ENCODE measurements at places on chromosomes 16 and 17. TPM values are rescaled to one million over a fixed set of nuclear protein-coding genes. Genes with fewer than 3 reads are reported as not detected.
A peak's percentile ranks its signal among the peaks of the same experiment; 100 is the strongest.

Gene PLCD3
- polyA plus RNA-seq, result 14.7 TPM

DNA sequence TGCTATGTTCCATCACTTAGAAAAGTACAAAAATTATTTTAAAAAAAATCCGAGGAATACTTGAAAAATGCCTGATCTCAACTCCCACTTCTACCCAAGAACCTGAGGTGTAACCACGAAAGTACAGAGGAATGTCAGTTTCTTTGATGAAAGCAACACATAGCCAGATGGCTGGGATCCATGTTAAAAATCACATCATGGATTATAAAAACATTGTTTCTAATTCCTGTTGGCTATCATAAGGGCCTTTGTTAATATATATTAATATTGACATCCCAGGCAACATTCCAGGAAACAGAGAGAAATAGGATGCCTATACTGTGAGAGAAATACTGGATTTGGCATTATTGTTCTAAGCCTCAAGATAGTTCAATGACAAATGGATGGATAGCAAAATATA is 115.3 kb downstream of the SKAP1 start:
- no peak for DNase-seq

Gene NLRC3
- polyA plus RNA-seq, result 3.7 TPM

GRCh38 chr16:20851601-20852000 is 45.3 kb downstream of the REXO5 start:
- DNase-seq, result peak; percentile 59

- no peak for DNase-seq
Observed at GRCh38 chr16:74046524-74046923, 250.1 kb upstream of the PSMD7 start.

- no peak for DNase-seq
Observed at GRCh38 chr16:66135421-66135831, 231.1 kb upstream of the CDH5 start.

GRCh38 chr17:50177983-50178834 is 12.4 kb downstream of the SGCA start:
- peak; percentile 69 for DNase-seq
